ENCODE measurements at places on chromosomes 7 and 10.

GRCh38 chr10:23439452-23439960 is 631 bp downstream of the OTUD1 start:
- no peak for DNase-seq

DNA sequence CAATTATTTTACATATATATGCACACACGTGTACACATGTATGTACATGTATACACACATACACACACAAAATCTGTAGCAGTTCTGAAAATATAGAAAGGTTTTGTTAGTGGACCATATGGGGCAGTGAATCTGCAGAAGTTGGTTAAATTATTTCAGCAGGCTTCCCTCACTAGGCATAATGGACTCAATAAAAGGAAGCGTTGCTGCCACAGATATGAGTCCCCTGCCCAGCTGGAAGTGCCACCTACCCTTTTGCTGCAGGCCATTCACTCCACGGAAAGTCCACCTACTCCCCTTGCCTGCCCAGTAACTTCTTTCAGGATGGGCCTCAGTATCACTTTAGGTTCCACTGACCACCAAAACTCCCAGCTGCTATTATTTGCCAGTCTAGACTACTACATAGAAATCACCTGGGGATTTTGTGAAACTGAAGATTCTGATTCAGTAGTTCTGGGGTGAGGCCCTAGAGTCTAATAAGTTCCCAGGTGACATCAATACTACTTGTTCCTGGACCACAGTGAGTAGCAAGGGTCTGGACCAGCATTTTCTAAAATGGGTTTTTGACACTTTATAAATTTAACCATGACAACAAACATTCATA is 29.3 kb upstream of the CROT start:
- no peak for DNase-seq

- no peak for DNase-seq
Observed at GRCh38 chr7:142420554-142421362, 162.9 kb upstream of the PRSS58 start.

DNA sequence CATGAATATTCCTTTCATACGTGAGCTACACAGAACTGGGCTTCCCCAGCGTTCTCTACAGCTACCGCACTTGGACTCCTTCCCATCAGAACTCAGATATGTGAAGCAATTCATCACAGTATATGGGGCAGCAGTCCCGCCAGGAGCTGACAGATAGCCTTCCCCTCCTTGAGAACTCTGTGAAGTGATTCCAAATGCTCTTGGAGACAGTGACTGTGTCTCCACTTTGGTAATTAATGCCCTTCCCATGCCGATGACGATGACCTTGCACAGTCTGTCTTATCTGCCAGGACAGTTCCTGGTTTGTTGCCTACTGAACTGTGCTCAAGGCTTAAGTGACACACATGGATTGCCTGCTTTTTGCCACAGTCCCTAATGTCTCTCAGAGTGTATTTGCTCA is 75.0 kb upstream of the AFAP1L2 start:
- no peak for DNase-seq

DNA sequence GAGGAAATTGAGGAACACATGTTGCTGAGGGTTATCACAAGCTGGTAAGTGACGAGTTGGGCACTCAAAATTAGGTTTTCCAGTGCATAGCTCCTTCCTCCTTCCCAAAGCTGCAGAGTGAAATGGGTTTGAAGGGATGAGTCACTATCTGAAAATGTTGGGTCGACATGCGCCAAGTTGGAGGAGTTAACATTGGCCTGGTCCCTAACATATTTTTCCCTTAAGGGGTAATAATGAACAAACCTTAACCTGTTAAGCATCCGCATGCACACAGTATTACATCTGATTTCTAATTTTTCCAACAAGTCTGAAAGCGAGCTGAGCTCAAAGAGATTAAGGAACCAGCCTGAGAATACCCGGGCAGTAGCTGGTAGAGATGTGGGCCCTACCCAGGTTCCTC is 20.7 kb upstream of the TECTB start:
- DNase-seq, result no peak

DNA sequence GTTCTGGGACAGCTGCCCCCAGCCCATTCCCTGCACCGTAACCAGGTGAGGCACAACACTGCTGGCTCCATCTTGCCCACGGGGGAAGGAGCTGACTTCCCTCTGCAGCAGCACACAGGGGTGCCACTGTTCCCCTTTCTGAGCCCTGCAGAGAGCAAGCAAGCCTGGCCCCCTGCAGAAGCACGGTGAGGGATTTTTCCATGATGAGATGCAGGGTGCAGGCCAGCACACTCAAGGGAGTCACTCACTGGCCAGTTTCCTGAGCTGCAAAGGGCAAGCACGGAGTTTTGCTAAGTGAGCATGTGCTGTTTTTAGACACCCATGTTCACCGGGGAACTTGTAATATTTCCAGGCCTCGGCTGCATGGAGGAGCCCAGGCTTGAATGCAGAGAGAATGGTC is 176.6 kb downstream of the PIP4K2A start:
- DNase-seq, result no peak

DNA sequence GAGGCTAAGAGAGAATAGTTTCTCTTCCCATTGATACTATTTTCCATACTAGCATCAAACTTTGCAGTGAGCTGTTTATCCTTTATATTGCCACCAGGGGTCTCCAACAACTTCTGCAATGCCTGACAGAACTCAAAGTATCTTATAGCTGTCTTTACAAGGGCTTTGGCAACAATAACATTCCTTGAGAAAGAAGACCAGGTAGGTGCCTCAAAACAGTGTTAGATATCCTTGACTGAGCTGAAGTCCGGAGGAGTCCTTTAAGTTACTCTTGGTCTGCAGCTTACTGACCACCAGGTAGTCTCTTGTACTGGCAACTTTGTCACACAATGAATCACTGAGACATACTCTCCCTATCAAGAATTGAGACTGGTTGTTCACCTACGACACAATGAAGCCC is 30.0 kb upstream of the TES start:
- DNase-seq, result no peak

- DNase-seq, result no peak
Observed at GRCh38 chr10:102814873-102815661, 22.1 kb downstream of the CYP17A1 start.

GRCh38 chr10:97843281-97843671 is 6.4 kb upstream of the GOLGA7B start:
- no peak for DNase-seq

GRCh38 chr7:6529643-6530042 is 21.6 kb downstream of the GRID2IP start:
- DNase-seq, result no peak

- DNase-seq, result no peak
Observed at GRCh38 chr7:143408252-143408685, 387 bp downstream of the EPHA1 start.

- DNase-seq, result no peak
Observed at GRCh38 chr10:987620-987869, 689 bp upstream of the GTPBP4 start.
